ENCODE measurements at places on chromosomes 5 and 9.

- no peak for DNase-seq
Observed at GRCh38 chr5:2223303-2223702, 340.6 kb upstream of the IRX4 start.

GRCh38 chr9:68507130-68507805 lies 33.4 kb downstream of the TMEM252 start:
- no peak for DNase-seq

DNA sequence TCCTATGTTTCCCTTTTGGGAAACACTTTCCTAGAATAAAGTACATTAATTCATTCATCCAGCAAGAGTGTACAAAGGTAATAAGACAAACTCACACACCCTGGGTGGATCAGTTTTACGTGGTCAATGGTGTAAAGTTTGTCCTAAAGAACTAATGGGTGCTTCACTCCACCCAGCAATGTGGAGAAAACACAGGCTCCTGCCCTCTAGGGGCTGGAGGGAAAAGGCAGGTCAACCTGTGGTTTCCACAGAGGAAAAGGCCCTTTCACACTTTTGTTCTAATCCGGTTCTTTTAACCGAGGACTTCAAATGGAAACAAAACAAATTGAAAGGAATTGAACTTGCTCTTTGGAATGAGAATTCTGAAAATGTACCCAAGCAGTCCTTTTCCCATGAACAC lies 80.9 kb upstream of the SPOCK1 start:
- DNase-seq = no peak

DNA sequence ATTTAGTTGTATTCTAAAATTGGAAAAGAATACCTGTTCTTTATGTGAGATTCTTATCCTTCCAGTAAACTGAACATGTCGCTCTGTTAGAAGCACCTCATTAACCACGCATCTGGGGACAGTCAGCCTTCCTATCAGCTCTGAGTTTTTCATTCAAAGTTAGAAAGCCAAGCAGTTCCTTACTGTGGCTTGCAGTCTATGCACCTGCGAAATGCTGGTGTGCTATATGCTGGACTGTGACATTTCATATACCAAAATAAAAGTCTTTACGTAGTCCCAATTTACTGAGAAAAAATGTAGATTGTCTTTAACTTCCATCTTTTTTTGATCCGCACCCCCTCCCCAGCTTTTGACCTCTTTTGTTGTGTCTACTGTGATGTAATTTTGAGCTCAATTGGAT lies 4.3 kb downstream of the ANP32B start:
- DNase-seq = no peak

GRCh38 chr9:91986248-91986647 lies 36.2 kb upstream of the ROR2 start:
- DNase-seq = no peak

GRCh38 chr5:126848253-126848652 lies 71.3 kb downstream of the LMNB1 start:
- no peak for DNase-seq

GRCh38 chr9:128917151-128917849 lies 3.5 kb upstream of the PHYHD1 start:
- DNase-seq = peak; percentile 96

DNA sequence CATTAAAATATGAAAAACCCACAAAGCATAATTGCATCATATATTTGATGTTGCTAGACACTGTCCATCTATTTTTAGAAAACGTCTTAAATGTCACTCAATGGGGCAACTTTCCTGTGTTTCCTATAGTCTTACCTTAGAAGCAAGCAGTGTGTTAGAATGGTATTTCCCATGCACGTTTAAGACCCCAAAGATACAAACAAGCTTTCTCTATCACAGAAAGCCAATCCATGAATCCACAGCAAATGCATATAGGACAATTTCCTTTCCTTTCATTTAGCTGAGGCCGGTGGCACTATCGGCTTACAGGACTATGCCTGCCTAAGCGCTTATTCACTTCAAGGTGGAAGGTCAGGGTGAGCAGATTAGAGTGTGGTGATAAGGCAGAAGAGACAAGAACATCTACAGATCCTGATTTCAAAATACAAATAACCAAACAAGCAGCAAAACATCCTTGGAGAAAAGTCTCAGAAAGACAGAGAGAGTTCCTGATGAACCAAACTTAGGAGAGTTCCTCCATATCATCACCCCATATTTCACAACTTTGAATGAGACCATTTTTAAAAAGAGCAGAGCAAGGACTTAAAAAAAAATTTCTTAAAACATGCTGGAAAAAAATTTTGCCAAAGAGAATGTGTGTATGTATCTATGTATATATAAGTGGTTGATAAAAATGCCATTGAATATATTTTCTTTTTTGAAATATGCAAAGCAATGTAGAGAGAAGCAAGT lies 57.2 kb downstream of the MEF2C start:
- DNase-seq = no peak

- DNase-seq = no peak
Observed at GRCh38 chr9:122258886-122259415, 5.7 kb downstream of the RBM18 start.

- DNase-seq = no peak
Observed at GRCh38 chr5:126403876-126404275, 19.3 kb upstream of the GRAMD2B start.

GRCh38 chr5:150289551-150290390 lies at the start of gene CAMK2A:
Gene CAMK2A (minus strand): TSS chr5:150289773. CDS start chr5:150289625, 148 bp downstream.
- DNase-seq = no peak

DNA sequence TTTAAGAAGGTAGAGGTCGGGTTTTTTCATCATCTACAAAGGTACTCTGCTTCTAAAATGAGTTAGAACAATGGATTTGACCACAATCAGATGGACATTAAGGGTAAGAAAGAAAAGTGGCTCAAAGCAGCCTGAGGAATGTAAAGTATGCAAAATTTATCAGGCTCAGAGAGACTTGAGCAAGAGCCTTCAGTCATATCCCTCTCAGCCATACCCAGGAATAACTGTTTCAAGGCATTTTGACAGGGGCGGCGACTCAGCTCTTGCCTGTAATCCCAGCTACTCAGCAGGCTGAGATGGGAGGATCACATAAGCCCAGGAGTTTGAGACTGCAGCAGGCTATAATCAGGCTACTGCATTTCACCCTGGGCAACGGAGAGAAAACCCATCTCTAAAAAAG lies 38.8 kb upstream of the ANXA2R start:
- no peak for DNase-seq

DNA sequence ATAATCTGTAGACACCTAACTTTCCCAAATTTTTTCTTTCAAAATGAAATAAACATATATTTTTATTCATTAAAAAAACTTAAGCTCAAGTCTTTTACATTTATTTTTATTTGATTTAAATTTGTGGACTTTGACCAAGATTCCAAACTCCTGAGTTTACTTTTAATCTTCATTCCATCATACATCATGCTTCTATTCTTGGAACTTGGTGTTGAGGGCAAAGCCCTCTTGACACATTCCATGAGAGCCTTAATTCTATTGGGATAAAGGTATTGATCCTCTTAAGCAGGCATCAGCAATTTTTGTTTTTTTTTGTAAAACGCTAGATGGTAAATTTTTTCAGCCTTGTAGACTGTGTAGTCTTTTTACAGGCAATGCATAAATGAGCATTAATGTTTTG lies 53.6 kb downstream of the FBXO4 start:
- DNase-seq = no peak

DNA sequence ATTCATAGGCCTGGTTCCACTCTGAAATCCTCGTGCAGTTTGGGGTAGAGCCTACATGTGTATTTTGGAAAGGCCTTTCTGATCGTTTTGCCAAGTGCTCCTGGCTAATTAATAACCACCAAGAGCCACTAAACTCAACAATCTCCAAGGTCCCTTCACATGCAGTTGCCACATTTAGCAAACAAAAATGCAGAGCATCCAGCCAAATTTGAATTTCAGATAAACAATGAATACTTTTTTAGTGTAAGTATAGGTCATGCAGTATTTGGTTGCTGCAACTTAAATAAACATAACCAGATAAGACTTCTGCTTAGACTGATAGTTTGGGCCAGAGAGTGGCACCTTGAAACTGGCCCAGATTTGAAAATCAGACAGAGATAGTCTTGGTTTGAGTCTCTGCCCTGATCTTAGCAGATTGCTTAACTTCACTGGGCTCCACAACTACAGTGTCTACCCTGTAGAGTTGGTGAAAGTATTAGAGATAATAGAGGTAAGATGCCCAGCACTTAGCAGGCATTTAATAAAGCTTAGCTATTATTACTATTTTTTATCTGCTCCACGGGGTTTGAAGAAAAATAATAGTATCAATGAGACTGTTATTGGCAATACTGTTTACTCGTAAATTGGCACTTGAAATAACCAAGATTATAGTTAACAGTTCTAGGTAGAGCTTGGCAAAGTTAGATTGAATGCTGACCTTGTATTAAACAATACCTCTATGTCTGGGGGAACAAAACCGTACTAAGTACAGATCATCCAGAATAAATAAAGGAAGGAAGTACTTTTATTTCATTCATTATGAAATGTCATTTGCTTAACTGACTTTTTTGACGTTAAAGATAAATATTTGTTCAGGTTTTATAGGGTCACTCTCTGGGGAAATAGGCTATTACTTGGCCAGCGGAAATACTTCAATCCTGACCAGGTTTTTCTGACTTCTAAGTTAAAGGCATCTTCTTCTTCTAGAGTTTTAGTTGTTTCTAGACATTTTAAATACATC lies 274.8 kb downstream of the DOCK8 start:
- no peak for DNase-seq

- DNase-seq = no peak
Observed at GRCh38 chr5:6236170-6236793, 142.1 kb downstream of the MED10 start.

DNA sequence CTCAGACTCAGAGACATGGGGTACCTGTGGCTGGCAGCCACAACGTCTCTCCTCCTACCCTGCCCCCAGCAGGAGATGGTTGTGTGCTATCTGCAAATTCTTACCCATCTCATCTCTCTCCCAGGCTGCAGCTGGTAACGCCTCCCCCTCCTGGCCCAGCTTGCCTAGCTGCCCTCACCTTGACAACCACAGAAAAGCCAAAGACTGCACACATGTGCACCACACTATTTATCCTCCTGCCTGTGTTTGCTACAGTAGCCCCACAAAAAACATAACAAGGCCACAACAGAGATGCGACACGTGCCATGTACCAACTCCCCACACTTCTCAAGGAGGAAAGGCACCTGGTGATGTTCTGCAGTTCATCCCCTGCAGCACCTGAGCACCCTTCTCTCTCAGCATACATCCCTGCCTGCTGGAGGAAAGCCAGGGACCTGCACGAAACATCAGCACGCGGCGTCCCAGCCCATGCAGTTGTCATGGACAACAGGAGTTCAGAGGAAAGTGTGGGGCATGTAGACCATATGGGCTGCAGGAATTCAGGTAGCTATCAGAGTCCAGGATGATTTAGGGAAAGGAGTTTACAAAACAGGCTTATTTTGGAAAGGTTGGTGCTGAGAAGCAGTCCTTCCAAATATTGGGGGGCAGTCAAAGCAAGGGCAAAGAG lies 168.7 kb downstream of the C5orf15 start:
- DNase-seq = no peak

DNA sequence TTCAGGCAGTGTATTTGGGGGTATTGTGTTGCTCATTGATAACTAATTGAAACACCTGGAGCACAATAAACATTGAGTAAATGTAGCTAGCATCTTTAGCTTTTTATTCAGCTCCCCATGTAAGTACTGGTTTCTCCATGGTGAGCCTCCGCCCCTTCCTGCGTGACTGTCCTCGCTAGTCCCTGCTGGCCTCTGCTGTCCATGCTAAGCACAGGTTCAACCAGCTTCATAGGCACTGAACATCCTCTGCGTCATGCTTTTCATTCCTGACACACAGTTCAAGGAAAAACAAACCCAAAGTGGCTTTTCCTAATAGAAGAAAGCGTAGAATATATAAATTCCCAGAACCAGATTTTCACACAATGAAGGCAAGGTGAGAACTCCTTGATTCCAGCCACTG lies 27.3 kb upstream of the DAP start:
- no peak for DNase-seq

- no peak for DNase-seq
Observed at GRCh38 chr5:12242950-12243888, 339.0 kb upstream of the CTNND2 start.

DNA sequence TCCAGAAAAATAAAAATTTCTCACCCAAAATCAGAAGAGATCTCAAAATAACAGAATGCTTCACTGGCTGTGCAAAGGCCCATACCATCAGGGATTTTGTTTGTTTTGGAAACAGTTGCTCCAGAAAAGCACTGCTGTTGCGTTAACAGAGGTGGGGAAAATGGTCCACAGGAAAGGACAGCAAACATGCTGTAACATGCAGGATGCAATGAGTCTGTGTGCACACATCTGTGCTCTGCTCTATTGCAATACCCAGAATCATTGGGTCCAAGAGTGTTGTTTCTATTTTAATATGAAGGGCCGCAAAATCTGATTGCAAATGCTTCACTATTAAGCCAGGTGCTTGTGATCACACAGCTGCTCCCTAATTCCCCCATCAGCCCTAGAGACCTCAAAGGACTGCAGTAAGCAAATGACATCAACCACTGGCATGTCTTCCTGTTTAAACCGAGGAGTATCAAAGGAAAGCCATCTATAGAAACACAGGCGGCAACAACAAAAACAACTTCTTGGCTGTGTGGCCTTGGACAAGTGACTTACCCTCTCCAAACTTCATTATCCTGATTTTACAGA lies 141.0 kb downstream of the DCP2 start:
- no peak for DNase-seq

Measured in right lobe of liver (tissue), 6 donors.